ENCODE measurements at places on chromosomes 7 and 10.

DNA sequence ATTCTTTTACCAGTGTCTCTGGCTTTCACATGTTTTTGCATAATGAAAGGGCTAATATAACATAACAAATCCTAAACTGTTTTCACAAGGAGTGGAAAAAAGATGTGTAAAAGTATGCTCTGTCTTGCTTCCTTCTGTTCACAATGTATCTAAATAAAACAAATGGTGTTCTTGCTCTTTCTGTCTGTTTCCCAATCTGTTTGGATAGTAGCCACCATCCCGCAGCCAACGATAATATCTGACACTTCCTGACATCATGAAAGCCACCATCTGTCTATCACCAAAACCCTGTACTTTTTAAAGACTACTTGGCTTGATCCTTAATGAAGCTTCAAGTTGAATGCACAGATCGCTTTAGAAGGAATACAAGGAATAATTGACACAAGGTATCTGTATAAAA, 246.2 kb downstream of the ETV1 start:
- no peak for DNase-seq

DNA sequence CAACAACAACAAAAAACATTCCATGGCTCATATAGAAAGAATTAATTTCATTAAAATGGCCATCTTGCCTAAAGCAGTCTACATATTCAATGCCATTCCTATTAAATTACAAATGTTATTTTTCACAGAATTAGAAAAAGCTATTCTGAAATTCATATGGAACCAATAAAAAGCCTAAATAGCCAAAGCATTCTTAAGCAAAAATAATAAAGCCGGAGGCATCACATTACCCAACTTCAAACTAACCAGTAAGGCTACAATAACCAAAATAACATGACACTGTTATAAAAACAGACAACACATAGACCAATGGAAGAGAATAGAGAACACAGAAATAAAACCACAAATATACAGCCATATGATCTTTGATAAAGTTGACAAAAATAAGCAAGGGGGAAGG, 330.4 kb downstream of the KIF20B start:
- no peak for DNase-seq

- DNase-seq, result no peak
Measured at GRCh38 chr7:16561943-16562342, 35.3 kb downstream of the LRRC72 start.

GRCh38 chr10:103638948-103639347, 145.4 kb downstream of the NEURL1 start:
- DNase-seq, result no peak

DNA sequence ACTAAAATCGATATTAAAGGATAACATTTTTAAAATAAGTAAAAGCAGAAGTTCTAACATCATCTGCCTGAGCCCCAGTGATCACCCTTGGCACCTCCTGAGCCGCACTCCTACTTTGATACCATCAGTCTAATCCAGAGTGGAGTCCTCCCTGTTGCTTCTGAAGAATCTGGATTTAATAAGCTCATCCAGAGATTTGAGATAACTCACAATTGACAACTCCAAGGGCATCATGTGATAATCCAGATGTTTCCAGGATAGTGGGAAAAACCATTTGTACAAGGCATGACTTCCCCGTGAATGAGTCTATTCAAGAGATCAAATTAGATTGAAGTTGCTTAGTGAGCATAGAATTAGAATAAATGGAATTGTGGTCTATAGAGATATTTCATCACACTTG, 475.8 kb upstream of the C7orf33 start:
- DNase-seq, result no peak

GRCh38 chr10:22285130-22285529, 31.1 kb upstream of the COMMD3 start:
- no peak for DNase-seq

GRCh38 chr10:13885238-13885990, 298.6 kb downstream of the PRPF18 start:
- no peak for DNase-seq

DNA sequence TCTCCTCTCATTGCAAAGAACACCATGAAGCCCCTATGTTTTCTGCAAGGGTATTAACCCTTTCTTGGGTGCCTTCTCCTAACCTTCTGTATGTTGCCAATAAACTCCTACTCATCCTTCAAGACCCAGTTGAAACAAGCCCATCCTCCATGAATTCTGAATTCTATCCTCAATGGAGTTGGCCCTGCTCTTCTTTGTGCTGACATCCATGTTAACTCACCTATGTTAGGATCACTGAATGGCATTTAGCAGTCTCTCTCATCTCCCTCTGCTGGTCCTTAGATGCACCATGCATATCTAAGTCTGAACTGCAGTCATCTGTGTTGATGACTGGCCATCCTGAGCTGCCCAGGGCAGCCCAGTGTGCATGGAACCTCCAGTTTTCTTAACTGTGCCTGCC, 129.8 kb downstream of the BUB3 start:
- no peak for DNase-seq

- no peak for DNase-seq
Measured at GRCh38 chr7:105230486-105230885, 158.2 kb downstream of the SRPK2 start.

DNA sequence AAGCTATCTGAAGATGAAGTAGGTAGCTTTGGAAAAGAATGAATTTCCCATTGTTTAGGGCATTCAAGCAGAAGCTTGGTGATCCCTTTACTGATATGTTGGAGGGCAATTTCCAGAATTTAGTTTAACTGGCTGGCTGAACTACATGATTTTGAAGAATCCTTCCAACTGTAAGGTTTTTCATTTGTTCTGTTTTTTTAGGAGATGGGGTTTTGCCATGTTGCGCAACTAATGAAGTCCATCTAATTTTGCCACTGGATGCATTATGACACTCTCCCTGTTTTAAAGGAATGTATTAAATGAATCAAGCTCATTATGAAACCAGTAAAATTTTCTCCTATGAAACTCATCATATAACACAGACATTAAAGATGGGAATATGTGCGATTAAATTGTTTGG, 6.1 kb upstream of the DDX50 start:
- DNase-seq, result no peak

Data from memory B cell (primary cell).